ENCODE measurements at places on chromosomes 11 and 22.

GRCh38 chr11:120603071-120603470 lies 91.5 kb downstream of the GRIK4 start:
- no peak for DNase-seq

GRCh38 chr11:22477312-22477711 lies 139.1 kb downstream of the SLC17A6 start:
- no peak for DNase-seq

DNA sequence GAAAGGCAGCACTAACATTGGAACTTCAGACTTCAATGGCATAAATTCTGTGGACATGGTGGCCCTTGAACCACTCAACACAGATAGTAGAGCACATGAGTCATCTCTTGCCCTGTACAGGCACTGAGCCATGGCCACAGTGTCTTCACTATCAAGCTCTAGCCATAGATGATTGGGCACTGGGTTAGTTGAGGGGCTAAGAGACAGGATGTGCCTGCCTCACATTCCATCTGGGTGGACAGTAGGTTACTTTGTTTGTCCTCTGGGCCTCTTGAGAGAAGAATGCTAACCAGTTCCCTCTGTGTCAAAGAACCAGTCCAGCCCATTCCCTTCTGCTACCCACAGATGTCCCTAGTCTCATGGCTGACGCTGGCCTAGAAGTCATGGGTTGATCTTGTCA lies 39.8 kb downstream of the OR6Q1 start:
- DNase-seq, result no peak

GRCh38 chr11:114298710-114299109 lies 2.5 kb downstream of the NNMT start:
- no peak for DNase-seq

GRCh38 chr11:129239207-129239606 lies 47.1 kb upstream of the ARHGAP32 start:
- DNase-seq, result no peak

All from GM12865 (cell line).